SJSA1 (cell line): ENCODE measurements at places on chromosomes 13 and 19.
A peak's percentile ranks its signal among the peaks of the same experiment; 100 is the strongest.

DNA sequence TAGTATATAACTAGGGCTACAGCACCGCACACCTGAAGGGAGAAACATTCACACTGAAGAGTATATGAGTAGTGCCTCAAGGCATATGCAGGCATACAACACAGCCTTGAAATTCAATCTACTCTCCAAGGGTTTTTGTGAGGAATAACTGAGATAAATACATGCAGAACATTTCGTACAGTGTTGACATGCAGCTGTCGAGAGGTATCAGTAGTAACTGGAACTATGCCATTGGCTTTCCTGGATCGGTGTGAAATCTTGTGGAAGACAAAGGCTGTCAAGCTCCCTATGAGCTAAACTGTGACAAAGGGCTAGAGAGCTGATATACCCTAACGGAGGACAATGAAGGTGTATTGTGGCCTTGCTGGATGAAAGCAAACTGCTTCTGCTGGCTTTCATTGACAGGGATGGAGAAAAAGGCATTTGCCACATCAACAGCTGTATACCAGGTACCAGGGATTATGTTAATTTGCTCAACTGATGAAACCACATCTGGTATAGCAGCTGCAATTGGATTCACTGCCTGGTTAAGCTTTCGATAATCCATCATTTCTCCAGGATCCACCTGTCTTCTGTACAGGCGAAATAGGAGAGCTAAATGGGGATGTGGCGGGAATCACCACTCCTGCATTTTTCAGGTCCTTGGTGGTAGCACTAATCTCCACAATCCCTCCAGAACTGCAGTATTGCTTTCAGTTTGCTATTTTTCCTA, 16.3 kb downstream of the MTRF1 start:
- no peak overlapping the region for H3K27ac ChIP-seq
- H3K4me1 ChIP-seq, result no peaks in the 10 kb centered on the region
- peaks cover 3% of the 10 kb centered on the region for H3K36me3 ChIP-seq
- no peak for DNase-seq

DNA sequence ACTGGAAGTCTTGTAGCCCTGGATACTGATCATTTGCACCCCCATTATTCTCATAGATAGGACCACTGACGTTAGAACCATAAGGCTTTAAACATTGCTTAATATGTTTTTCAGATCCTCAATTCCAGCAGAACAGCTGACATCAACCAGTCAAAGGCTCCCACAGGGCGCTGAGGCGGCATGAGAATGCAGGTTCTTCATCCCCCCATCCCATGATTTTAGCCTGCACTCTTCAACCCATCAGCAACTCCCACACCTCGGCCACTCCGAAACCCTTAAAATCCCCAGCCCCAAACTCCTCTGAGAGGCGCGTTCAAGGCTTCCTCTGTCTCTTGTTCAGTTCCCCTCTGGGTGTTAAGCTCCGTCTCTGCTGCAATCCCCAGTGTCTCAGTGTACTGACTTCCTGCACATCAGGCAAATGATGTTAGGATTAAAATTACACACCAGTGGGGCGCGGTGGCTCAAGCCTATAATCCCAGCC, 24.3 kb upstream of the LAMP1 start:
- DNase-seq, result no peak
- H3K27ac ChIP-seq, result no peak overlapping the region

- no peak overlapping the region for H3K27ac ChIP-seq
- H3K27me3 ChIP-seq, result no peaks in the 10 kb centered on the region
- peaks cover 12% of the 10 kb centered on the region for H3K4me1 ChIP-seq
- no peaks in the 10 kb centered on the region for H3K36me3 ChIP-seq
- DNase-seq, result no peak
Observed at GRCh38 chr13:95258619-95259194, 42.5 kb downstream of the ABCC4 start.

DNA sequence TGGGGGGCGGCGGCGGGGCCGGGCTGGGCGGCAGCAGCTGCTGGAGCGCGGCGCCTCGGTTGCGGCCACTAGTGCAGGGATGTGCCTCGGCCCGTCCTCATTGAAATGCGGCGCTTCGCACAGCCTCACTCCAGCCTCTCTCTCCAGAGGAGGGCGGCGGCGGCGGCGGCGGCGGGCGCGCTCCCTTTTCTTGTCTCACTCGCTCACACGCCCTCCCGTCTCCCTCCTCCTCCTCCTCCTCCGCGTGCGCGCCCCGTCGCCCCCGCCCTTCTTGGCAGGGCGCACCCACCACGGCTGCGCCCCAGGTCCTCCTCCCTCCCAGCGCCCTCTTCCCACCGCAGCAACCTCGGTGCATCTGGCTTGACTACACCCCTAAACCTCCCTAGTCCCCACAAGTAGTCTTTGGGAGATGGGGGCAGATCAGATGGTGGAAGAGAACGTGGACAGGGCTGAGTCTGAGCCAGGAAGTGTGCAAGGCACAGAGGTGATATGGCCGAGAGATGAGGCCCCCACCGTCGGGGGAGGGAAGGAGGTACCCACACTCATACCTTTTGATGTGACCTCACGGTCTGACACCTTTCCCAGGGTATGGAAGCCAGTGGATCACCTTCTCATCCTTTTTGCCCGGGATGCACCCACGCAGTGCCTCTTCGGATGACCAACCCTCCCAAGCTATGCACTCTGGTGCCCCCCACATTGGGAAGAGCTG, at the start of gene DCLK1:
Gene DCLK1, minus strand, starts transcription at position 161 of the 709 bp plus-strand sequence.
- peak; percentile 48 for DNase-seq
- H3K4me1 ChIP-seq, result peaks cover 10% of the 10 kb centered on the region
- no peaks in the 10 kb centered on the region for H3K36me3 ChIP-seq
- no peak within 1 kb of the TSS for H3K27ac ChIP-seq
- peak within 1 kb of the TSS; percentile 41 for H3K4me3 ChIP-seq
- H3K27me3 ChIP-seq, result peaks cover 14% of the 10 kb centered on the region; the same call in 1 of the 2 replicates

DNA sequence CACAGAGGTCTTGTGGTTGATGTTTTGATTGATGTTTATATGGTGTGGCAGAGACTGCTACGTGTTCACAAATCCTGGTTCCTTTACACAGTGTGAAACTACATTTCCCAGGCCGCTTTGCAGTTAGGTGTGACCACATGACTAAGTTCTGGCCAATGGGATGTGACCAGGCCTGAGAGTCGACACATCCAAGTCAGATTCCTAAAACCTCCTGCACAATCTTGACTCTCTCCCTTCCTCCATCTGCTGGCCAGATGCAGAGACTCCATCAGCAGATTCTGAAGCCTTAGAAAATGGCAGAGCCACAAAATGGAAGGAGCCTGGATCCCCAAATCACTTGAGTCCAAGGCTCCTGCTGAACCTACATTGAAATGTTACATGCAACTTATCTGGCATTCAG, 12.6 kb downstream of the CD37 start:
- no peak for DNase-seq
- peaks cover 68% of the 10 kb centered on the region for H3K36me3 ChIP-seq
- no peaks in the 10 kb centered on the region for H3K4me1 ChIP-seq
- H3K27me3 ChIP-seq, result no peaks in the 10 kb centered on the region
- H3K4me3 ChIP-seq, result no peak overlapping the region

DNA sequence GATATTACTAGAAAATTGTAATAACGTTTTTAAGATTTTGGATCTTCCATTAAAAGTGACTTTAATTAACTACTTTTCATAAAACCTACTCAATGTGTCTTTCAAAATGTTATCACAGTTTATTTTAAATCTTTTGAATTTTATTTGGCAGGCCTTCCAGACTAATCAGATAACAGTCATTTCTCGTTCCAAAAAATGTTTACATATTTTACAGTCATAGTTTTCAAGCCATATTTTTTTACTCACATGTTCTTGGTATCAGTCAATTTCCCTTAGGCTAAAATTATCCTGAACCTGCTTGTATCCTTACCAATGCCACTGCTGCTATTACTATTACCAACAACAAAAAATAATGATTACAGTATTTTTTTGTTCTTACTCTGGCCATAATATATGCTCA, 1783.5 kb downstream of the SLITRK5 start:
- H3K27me3 ChIP-seq, result no peaks in the 10 kb centered on the region
- no peaks in the 10 kb centered on the region for H3K36me3 ChIP-seq
- no peaks in the 10 kb centered on the region for H3K4me1 ChIP-seq
- no peak overlapping the region for H3K4me3 ChIP-seq
- DNase-seq, result no peak

DNA sequence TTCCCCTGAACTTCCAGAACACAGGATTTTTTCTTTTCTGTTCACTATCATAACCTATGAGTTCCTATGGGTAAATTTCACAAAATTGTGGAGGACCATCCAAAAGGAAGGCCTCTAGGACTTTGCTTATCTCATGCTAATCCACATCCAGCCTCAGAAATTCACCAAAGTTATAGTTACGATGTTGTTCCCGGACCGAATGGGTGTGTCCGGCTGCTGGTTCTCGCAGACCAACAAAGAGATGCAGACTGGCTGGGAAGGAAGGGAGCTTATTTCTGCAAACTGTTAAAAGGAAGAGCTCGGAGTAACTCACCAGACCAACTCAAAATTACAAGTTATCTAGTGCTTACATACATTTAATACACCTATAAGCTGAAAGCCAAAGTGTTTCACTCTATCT, 882.9 kb upstream of the SPRY2 start:
- H3K27me3 ChIP-seq, result no peaks in the 10 kb centered on the region
- H3K4me3 ChIP-seq, result no peak overlapping the region
- no peaks in the 10 kb centered on the region for H3K36me3 ChIP-seq

GRCh38 chr19:9671655-9672054, 3.2 kb downstream of the ZNF562 start:
- DNase-seq, result no peak
- H3K4me1 ChIP-seq, result 0 out of 2 replicates have a peak, but pooled peaks cover 6% of the 10 kb centered on the region

DNA sequence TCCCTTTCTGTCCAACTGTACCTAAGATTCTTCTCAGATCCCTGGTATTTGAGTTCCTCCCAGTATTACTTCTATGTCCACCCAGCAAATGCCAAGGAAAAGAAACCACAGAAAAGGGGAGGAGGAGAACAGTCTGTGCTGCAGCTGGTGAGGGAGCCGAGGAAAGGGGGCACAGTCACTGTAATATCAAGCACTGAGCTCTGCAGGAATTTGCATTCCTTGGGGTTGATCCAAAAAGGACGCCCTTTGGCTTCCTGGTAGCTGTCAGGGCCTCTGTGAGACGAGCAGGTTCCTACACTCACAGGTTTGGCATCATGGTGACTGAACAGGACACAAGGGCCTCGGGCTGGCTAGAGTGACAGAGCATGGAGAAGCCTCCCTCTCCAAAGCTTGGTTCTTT, 273.4 kb downstream of the NHLRC3 start:
- no peaks in the 10 kb centered on the region for H3K27me3 ChIP-seq
- H3K4me3 ChIP-seq, result no peak overlapping the region
- no peak for DNase-seq
- H3K36me3 ChIP-seq, result no peaks in the 10 kb centered on the region

GRCh38 chr19:49356382-49356781, 5.8 kb downstream of the TEAD2 start:
- no peak for DNase-seq
- no peak overlapping the region for H3K4me3 ChIP-seq
- peaks cover 36% of the 10 kb centered on the region for H3K36me3 ChIP-seq
- peaks cover 4% of the 10 kb centered on the region for H3K4me1 ChIP-seq

DNA sequence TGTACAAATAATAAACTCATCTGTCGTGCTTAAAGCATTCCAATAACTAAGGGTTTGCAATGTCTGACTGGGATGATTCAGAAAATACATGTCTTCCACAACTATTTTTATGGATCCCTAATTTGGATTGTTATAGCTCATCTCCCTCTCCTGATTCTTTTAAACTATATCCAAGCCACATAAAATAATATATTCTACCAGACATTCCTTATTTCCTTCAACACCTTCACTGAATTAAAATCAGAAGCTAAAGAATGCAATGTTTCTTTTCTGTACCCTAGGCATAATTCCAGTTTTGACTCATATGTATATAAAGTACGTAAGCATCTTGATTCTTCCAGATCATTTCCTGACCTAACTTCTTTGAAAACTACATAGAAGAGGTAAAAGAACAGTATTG, 420.4 kb downstream of the EFNB2 start:
- H3K4me1 ChIP-seq, result peaks cover 34% of the 10 kb centered on the region
- H3K36me3 ChIP-seq, result no peaks in the 10 kb centered on the region
- DNase-seq, result no peak
- H3K27me3 ChIP-seq, result no peaks in the 10 kb centered on the region

DNA sequence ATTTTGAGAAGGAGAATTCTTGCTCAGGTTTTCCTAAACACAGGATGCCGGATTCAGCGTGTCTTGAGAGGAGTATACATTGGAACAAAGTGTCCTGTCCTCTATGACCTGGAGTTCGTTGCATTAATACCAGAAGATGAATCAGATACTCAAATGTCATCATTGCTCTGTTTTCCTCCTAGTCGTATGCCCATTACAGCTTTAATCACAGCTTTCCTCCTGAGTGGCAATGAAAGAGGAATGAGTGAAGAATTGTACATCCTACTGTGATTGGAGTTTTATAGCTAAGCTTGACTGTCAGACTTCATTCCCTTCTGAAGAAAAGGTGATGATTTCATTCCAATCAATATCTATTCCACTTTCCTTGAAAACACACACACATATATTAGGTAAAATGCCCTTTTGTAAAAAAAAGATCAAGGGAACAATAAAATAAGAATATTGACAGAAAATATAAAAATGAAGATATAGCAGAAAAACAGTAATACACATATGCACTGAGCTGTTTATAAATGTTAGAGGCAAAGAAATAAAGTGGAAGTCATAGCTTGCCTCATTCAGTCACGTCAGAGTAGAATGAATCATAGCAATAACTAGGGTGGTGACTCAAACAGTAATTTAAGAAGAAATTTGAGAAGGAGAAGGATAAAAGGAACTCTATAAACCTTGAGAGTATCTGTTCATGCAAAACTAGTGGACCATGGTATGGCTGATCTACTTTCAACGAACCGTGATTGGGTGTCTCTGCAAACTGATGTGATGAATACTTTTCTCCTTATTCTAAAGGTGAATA, 501.5 kb downstream of the SUCLA2 start:
- H3K27ac ChIP-seq, result peak overlapping the region; percentile 67
- H3K4me3 ChIP-seq, result no peak overlapping the region
- peaks cover 15% of the 10 kb centered on the region for H3K4me1 ChIP-seq

- H3K27ac ChIP-seq, result no peak overlapping the region
- H3K36me3 ChIP-seq, result no peaks in the 10 kb centered on the region
- H3K4me1 ChIP-seq, result no peaks in the 10 kb centered on the region
- DNase-seq, result no peak
- H3K4me3 ChIP-seq, result no peak overlapping the region
- H3K27me3 ChIP-seq, result no peaks in the 10 kb centered on the region
Observed at GRCh38 chr19:21483589-21484170, 21.7 kb upstream of the ZNF429 start.

DNA sequence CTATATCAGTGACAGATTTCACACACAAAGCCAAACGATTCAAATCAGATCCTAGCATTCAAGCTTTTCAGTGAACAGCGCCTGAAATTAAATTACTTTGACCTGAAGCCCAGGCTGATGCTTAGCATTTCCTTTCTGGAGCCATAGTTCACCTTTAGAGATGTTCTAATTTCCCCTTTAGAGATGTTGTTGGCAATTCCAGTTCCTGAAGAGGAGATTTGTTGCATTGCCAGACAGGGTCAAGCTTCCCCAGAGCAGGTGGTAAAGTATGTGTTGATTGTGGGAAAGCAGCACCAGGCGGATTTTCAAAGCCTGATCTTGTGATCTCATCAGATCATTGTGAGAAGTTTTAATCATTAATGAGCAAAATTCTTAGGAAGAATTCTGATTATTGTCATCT, 609.8 kb upstream of the KLF12 start:
- H3K36me3 ChIP-seq, result no peaks in the 10 kb centered on the region
- DNase-seq, result no peak
- H3K27ac ChIP-seq, result no peak overlapping the region
- H3K4me3 ChIP-seq, result no peak overlapping the region

- peak overlapping the region; percentile 48; the same call in 1 of the 2 replicates for H3K27ac ChIP-seq
- peaks cover 13% of the 10 kb centered on the region for H3K4me1 ChIP-seq
- no peaks in the 10 kb centered on the region for H3K27me3 ChIP-seq
- H3K36me3 ChIP-seq, result no peaks in the 10 kb centered on the region
Observed at GRCh38 chr13:24851546-24851945, 87.6 kb downstream of the RNF17 start.
